ENCODE measurements at places on chromosomes 16 and 17.

GRCh38 chr17:64001091-64001579 lies 3.0 kb downstream of the PRR29 start:
- DNase-seq, result no peak

DNA sequence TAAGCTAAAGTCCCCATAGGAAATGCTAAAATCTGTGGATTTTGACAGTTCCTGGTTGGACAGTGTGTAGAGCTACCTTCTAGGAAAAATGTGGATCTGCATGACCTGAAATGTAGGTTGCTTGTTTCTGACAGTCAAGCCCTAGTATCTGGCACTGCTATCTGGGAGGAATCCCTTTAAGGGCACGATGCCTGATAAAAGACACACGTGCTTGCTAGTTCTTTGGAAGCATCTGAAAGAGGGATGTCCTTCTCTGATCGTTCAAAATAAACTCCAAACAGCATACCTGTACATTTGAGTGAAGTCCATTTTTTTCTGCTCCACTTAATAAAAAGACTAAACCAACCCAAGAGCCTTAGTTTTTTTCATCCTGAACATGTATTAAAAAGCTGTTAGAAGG lies 101.3 kb downstream of the CDK5R1 start:
- no peak for DNase-seq

DNA sequence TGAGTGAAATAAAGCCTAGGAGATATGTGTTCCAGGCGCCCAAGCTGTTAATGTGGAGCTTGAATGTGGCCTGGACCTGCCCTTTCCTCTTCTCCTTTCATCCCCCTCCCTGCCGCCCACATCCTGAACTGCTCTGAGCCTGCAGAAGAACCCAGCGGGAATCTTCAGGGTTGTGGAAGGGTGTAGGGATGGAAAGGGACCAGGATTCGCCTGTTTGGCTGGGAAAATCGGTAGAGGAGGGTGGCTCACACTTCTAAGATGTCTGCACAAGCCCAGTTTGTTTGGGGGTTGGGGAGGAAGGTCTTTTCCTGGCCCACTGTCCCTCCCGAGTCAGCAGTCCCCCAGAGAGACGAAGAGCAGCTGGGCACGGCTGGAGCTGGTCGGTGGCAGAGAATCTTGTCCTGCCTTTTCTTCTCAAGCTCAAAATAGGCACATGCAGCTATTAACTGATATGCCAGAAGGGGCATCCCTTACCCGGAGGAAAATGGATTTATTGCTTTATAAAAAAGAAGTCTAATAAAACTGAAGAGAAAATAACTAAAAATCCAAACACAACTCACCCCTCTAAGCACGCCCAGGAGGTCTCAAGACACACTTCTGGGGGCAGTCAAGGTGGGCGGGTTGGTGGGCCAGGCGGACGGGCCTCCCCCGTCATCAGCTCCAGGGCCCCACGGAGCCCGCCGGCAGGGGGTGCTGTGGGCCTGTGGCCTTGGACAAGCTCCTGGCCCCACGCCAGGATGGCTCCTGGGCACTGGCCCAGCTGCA lies 11.5 kb upstream of the PITPNA start:
- DNase-seq, result peak; percentile 80

- DNase-seq, result no peak
Measured at GRCh38 chr16:72680732-72681131, 367.2 kb downstream of the ZFHX3 start.

DNA sequence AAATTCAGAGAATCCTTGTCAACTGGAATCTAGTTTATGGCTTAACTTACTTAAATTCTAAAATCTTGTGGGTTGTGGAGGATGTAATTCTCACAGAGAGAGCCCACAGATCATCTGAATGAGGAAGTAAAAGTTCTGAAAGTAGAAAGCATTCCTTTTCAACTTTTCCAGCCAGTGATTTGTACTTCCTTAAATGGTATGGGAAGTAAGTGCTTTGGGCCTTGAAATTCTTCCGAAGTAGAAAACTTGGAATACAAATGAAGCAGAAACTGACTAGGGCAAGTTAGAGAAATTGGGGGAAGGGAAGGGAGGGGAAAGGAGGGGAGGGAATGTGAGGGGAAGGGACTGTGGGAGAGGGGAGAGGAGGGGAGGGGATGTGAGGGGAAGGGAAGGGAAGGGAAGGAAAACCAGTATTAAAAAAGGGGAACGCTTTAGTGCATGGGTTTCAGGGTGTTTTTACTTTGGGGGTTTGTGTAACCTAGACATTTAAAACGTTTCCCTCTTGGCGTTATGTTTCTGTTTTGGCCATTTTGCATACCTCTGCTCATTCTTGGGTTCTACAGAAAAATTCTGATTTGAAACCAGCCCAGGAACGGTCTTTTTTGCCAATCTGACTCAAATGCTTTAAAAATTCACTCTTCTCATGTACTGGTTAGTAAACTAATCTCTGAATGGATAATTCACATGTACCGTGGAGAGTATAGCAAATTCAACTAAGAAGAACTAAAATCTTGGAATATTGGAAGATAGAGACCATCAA lies 15.5 kb upstream of the SNTB2 start:
- peak; percentile 63 for DNase-seq

GRCh38 chr16:31513126-31513525 lies 4.9 kb upstream of the RUSF1 start:
- DNase-seq, result no peak

DNA sequence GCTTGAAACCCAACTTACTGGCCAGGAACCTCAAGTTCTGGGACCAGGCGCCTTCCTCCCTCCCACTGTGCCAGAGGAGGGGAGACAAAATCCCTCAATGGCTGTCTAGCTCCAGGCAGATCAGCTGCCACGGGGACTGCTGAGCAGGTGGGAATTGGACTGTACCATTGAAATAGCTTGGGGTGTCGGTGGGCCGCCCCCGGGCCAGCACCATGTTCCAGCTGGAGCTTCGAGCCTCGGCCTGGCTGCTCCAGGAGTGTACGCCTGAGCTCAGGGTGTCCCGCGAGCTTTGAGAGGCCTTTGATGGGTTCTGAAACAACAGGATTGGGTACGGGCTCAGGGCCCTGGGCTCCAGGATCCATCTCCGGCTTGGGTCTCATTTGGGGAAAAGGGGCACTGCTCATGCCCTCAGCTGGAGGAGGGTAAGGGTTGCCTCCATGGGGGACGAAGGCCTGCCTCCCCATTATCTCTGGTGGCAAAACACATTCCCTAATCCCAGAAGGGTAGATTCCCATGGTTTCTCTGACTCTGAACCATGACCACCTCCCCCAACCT lies 4.6 kb upstream of the SPATA32 start:
- no peak for DNase-seq

DNA sequence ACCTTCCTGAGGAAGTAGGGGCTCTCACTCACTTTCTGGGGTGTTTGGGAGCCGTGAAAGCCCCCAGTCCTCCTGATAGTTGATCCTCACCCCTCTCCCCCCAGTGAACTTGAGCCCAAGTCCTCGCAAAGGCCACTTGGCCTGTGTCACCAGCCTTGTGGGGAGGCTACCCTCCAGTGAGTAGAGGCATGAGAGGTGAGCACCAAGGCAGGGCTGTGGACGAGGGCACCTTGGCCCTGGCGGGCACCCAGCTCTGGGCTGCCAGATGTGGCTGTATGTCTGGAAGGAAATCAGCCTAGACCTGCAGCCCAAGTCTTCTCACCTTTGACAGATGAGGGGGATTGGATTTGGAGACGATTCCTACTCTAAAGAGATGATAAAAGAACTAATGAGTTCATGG lies 3.1 kb downstream of the TTYH2 start:
- DNase-seq, result no peak

- DNase-seq, result no peak
Measured at GRCh38 chr17:43695970-43696865, 34.5 kb upstream of the MEOX1 start.

- DNase-seq, result no peak
Measured at GRCh38 chr16:13708347-13709120, 211.4 kb upstream of the ERCC4 start.

GRCh38 chr16:85959686-85960085 lies 60.7 kb downstream of the IRF8 start:
- no peak for DNase-seq

- DNase-seq, result no peak
Measured at GRCh38 chr16:66175058-66175457, 191.4 kb upstream of the CDH5 start.

DNA sequence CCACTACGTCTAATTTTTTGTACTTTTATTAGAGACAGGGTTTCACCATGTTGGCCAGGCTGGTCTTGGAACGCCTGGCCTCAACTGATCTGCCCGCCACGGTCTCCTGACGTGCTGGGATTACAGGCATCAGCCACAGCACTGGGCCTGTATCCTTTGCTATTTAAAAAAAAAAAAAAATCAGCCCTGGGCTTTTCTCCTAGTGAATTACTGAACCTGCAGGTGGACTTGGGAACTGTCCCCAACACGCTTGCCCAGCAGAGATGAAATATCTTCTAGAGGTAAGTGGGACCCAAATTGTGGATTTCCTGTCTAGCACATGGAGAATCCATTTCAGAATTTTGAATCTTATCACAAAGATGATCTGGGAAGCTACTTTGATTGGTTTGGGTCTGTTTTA lies 14.8 kb downstream of the CNOT1 start:
- no peak for DNase-seq

- DNase-seq, result no peak
Measured at GRCh38 chr16:11252482-11252931, 3.5 kb downstream of the SOCS1 start.

GRCh38 chr17:71107136-71107535 lies 937.8 kb downstream of the KCNJ2 start:
- no peak for DNase-seq

DNA sequence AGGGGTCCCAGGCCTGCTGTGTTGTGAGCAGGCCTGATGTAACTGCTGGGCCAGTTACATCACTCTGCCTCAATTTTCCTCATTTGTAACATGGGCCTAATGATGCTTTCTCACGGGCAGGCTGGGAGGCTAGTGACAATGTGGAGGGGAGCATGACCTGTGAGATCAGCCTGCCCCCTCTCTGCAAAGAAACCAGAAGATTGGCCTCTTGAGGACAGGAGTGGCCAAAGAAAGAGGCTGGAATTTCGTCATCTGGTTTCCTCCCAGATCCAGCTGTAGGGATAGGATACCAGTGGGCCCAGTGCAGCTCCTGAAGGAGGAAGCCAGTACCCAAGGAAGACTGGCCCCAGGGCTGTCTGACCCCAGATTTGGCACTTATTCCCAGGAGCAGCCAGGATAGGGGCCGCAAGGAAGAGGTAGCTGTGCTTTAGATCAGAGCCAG lies 615 bp upstream of the SREBF1 start:
- DNase-seq, result peak; percentile 52

DNA sequence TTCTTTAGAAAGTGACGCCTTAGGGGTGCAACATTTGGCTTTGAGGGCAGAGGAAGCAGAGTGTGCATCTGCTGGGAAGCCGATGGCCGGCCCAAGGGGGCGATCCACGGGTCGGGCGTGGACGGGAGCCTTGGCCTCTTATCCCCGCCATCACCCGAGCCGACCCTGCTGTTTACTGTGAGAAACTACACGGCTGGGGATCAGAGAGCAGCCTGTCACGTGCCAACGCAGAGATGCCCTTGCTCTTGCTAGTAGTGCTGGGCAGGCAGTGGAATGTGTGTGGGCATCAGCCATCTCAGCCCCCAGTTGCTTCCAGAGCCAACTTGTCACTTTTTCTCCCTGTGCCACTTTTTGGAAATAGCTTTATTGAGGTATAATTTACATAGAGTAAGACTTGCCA lies 26.7 kb upstream of the ITGB4 start:
- DNase-seq, result no peak

GRCh38 chr16:11557801-11558200 lies 28.9 kb downstream of the LITAF start:
- no peak for DNase-seq

GRCh38 chr17:35467824-35468223 lies 19.3 kb upstream of the SLFN13 start:
- no peak for DNase-seq

- DNase-seq, result no peak
Measured at GRCh38 chr17:27938864-27939263, 45.7 kb upstream of the LYRM9 start.

- DNase-seq, result no peak
Measured at GRCh38 chr16:11530171-11530940, 56.4 kb downstream of the LITAF start.

- DNase-seq, result peak; percentile 85
Measured at GRCh38 chr17:82205720-82206508, 6.7 kb downstream of the CCDC57 start.

DNA sequence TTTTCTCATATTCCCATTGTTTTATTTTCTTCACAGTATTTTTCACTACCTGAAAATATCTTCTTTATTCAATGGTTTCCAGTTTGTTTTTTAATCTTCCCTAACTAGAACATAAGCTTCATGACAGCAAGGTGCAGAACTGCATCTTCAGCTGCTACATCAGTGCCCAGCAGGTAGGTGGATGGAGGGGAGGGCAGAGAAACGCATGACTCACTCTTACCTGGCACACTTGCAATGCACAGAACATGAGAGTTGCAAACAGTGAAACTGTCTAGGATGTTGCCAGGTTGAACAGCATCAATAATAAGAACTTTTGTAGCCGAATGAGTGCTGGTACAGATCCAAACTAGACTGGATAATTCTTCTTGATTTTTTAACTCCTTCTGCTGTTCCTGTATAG lies 127.1 kb downstream of the SPAG9 start:
- DNase-seq, result no peak

GRCh38 chr17:37847811-37848331 lies 76.3 kb upstream of the TBC1D3K start:
- DNase-seq, result no peak

GRCh38 chr16:53600126-53600525 lies 97.1 kb upstream of the AKTIP start:
- DNase-seq, result no peak

- DNase-seq, result no peak
Measured at GRCh38 chr17:44591206-44591605, 33.9 kb downstream of the FZD2 start.

DNA sequence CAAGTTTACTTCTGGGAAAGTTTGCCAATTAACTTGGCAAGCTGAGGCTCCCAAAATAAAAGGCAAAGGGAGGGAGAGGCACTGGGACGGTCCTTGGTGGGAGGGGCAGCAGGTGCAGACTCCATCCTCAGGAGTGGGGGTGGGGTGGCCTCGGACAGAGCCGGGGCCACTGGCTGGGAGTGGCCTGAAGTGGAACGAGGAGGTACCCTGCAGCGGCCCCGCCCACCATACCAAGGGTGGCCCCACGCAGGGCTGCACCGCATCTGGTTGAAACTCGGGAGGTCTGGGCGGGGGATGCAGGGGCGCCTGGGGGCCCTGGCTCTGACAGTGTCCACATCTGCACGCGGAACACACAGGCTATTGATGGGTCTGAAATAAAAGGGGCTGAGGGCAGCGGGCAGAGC lies 42.4 kb upstream of the SLC38A10 start:
- no peak for DNase-seq

GRCh38 chr17:7717756-7718350 lies 309 bp downstream of the DNAH2 start:
- DNase-seq, result peak; percentile 79

- DNase-seq, result no peak
Measured at GRCh38 chr16:19883966-19884485, 622 bp downstream of the GPRC5B start.

All from KBM-7 (cell line).